Effector memory CD4-positive, alpha-beta T cell (primary cell): ENCODE measurements at places on chromosomes 5 and 9.

DNA sequence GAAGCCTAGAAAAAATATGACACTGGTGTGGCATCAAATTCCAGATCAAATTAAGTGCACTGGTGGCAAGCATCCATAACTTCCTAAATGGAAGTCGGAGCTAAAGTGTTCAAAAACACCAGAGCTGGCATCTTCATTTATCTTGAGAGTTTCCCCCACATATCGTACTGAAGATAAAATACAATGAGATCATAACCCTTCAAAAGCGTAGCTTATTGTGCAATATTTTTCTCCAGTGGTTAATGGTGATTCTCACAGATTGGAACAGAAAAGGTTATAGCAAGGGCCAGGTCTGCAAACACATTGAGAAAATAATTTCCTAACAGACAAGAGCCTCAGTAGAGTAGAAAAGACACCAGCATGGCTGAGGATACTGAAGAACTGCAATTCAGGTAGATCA is 147.6 kb downstream of the SEMA5A start:
- no peak for DNase-seq

DNA sequence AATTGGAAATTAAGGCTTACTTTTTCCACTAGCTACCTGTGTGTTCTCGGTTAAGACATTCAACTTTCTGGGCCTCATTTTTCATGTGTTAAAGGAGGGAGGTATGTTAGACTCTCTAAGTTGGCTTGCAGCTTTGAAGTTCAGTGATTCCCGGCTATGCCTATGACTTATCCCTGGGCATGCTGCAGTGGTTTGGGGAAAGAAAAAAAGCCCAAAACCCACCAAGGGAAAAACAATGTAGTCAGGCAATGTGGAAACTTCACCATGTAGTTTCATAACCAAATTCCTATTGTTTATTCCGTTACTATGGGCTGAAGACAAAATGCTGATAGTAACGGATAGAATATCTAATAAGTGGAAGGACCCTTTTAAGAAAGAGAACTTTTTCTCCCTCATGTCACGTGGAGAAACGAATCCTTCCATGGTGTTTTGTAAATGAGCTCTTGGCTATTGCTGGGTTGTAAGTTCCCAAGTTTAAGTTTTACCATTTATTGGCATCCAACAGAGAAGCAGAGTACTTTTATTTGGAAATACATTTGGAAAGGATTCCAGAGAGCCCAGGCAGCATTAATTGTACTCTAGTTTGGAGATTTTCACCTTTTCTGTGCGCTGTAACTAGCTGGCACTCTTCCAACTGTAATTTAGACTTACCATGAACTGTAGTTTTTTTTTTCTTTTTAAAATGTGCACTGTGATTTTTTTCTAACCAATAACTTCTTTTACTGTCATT is 84.9 kb upstream of the MPDZ start:
- no peak for DNase-seq

- DNase-seq: no peak
Measured at GRCh38 chr5:135033901-135034235, at the start of gene PITX1. Gene PITX1 (minus strand): TSS chr5:135034228. CDS start chr5:135033881, 347 bp downstream.

DNA sequence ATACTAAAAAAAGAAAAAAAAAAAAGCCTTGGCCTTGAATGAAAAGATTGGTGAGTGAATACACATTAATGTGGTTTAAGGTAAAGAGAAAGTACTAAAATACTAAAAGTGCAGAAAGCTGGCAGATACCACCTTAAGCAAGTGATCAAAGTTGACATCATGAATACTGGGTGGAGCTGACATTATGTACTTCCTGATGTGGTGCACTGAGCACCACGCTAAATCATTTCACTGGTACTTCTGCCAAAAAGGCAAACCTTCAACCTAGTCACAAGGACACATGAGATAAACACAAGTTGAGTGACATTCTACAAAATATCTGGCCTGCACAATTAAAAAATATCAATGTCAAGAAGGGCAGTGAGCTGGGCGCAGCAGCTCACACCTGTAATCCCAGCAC is 33.8 kb upstream of the PANK3 start:
- DNase-seq: no peak

DNA sequence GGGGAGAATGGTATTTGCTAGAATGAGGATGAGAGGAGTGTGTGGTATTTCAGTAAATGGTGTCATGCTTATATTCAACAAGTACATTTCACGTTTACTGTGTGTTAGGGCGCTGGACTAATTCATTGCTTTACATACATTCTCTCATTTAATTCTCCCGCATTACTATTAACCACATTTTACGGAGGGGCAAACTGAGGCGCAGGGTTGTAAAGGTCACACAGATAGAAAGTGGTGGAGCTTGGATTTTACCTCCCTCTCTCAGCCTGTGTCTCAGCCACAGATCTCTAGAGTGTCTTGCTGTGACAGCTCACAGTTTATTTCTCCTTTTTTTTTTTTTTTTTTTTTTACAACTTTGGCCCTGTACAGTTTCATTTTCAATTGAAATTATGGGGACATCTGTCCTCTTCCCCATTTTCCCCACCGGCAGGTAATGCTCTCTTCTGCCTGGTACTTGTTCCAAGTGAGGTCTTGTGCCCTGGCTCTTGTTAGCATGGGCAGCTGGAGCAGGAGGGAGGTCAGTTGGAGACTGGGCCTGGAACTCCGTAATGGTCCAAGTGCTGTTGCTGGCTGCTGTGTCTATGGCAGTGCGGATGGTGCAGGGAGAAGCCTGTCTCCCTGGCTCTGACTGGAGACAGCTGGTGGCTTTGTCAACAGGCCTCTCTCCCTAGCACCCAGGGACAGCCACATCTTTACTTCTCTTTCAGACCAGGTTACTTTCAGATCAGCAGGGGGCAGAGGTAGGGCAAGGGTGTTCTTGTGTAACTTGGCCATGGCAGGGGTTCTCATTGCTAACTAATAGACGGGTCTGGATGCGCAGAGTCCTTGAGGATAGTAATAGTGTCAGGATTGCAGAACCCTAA is 20.5 kb upstream of the NDST1 start:
- DNase-seq: no peak

DNA sequence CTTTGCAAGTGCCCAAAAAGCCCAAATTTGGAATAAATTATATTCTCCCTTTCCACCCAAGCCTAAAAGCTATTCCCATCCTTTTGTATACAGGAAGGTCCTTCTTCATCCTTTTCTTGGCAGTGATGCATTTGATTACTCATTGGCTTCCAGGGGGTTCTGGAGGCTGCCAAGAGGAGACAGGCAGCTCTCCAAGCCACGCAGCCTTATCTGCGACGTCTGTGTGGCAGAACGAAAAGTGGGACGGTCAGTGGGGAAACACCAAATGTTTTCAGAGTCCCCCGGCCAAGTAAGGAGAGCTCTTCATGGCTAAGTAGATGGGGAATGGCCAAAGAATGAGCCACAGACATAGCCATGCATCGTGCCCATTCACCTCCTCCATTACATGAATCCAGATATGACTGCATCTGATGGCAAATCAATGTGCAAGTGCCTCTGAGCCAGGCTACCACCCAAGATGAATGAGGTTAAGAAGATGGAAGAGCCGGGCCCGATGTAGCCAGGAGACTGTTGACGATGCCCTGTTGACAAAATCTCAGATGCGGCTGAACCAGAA is 12.1 kb downstream of the ADAM19 start:
- DNase-seq: no peak

GRCh38 chr5:101534491-101535110 is 631.5 kb upstream of the ST8SIA4 start:
- DNase-seq: no peak

- DNase-seq: no peak
Measured at GRCh38 chr5:107381189-107381856, 289.4 kb downstream of the EFNA5 start.

GRCh38 chr5:53249529-53250200 is 140.1 kb upstream of the MOCS2 start:
- no peak for DNase-seq

- no peak for DNase-seq
Measured at GRCh38 chr9:106451223-106451622, 411.7 kb upstream of the ZNF462 start.

- DNase-seq: no peak
Measured at GRCh38 chr9:133202688-133203453, 6.2 kb downstream of the OBP2B start.

DNA sequence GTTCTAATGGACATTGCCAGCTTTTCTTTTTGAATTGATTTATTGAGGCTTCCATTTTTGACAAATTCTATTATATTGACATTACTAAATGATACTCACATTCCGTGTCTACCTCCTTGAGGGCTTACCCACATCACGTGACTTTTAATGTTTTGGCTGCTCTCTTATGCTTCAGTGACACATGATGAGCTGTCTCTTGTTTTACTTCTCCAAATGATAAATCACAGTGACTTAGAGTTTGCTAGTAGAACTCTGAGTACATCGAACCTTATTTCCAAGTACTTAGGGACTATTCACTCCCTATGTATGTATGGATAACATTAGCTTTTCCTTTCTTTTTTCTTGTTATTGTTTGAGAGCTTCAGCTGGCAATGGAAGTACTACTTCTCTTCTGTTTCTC is 169.8 kb upstream of the KCNN2 start:
- no peak for DNase-seq

DNA sequence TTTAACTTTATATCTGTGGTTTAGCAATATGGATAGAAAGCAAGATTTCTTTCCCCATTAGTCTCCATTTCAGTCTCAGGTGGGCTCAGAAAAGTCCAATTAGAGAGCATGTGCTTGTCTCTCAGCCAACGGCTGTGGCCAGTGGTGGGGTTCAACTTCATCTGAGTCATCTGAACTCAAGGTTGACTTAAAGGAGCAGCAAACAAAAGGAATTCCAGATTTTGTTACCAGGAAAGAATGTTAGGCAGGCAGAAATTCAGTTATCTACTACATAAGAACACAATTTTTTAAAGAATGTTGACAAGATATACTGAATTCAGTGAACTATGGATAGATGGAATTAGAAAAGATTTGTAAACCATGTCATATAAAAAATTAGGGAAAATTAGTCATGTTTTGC is 784.1 kb downstream of the MAT2B start:
- DNase-seq: no peak

DNA sequence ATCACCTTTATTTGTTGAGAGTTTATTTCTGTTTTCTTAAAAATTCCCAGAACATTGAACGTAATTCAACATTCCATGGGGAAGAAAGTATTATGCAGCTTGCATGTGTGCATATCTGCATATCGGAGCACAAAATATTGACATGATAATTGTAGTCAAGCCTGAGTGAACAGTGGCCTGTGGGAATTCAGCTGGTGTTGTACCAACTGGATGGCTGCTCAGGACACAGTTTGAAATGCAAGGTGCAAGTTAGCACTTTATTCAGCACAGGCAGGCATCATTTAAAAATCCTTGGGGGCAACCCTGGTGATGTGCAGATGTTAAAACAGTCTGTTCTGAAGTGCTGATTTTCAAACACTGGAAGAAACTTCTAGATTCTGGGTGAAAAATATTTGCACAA is 82.4 kb downstream of the CNTLN start:
- DNase-seq: no peak

- no peak for DNase-seq
Measured at GRCh38 chr5:158966716-158967115, 133.0 kb downstream of the EBF1 start.

DNA sequence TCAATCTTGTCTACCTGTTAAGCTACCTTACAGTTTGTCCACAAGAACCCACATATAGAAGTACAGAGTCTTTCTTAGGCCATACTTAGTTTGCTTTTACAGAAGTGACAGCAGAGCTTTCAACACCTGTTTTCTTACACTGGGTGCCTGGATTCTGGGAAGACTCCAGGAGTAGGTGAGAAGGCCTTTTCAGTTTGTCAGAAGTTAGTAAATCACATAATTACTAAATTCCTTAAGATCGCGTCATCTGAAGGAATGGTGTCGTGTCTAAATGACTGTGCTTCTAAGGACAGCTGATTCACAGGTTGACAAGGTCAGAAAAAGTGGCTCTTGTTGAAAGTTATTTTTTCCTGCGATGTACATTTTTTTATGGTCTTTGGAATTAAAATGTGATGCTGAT is 97.0 kb upstream of the FAM120A start:
- DNase-seq: no peak

- no peak for DNase-seq
Measured at GRCh38 chr9:132200706-132201105, 38.8 kb downstream of the NTNG2 start.

DNA sequence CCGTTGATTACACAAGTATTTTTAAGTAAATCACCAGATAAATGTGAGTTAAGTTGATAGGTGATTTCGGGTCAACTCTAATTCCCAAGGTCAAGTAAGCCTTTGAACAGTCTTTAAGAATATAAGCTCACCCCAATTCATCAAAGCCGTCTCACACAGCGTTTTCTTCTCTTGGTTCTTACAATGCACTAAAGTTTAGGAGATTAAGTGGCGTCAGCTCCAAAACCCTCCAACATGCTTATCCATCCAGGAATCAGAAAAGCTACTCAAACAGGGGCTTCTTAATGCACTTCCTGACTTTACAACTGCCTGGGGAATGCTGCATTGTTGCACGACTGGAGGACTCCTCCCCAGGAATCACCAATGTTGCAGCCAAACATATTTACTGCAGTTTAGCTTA is 206.2 kb upstream of the EFNA5 start:
- DNase-seq: no peak
